GM12864 (cell line): ENCODE measurements at places on chromosomes 5 and 9.
A peak's percentile ranks its signal among the peaks of the same experiment; 100 is the strongest.

DNA sequence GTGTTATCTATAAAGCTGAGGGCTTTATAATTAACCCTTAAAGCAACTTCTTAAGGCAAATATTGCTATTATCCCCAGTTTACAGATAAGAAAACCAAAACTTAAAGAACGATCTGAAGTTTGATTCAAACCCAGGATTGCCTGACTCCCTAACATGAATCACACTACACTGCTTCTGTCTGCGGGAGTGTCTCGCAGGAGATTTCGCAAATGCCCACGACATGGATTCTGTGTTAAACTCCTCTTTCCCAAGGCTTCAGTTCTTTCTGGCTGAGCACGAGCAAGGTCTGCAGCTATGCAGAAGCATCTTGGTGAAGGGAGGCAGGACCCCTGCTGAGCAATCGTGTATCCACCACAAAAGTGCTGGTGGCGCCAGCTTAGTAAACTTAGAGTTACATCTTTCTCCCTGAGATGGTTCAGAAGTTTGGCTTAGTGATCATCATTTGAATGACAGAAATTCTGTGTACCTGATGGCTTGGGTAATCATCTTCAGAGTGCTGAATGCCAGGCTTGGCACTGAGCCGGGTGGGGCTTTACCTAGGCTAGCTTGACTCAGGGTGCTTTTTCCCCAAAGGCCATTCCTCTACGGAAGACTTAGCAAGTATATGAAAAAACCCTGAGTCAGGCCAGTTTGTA is 81.4 kb upstream of the PIK3R1 start:
- DNase-seq: no peak

DNA sequence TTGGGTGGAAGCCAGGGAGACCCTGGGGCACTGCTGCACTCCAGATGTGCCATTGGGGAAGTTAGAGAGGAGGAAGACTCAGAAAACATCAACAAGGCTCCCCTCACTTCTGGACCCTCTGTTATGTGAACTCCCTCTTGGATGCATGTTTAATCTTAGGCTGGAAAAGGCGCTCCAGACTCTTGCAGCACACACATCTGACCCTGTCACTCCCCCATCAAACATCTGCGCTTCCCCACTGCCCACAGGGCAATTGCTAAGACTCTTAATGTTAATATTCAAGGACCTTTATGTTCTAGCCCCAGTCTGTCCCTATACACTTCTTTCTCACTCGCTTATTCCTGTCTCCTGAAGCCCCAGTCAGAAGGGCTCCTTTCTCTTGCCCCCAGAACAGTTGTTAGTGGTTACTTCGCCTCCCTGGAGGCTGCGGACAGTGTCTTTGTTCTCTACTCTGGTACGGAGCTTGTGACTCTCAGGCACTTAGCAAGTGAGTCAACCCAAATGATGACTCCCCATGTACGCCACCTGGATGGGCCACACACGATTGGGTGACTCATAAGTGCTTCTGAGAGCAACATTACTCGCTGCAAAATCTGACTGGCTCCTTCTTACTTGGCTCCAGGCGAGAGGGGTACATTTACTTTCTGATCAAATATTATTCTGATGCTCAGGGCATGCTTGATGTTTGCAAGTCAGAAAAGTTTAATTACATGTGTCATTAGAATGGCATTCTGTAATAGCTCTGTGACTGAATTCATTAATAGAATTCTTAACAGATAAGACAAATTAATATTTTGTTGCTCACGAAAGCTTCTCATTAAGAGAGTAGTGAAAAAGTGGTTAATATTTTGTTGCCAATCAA is 193.6 kb downstream of the HSPA4 start:
- no peak for DNase-seq

- DNase-seq: no peak
Measured at GRCh38 chr5:147519380-147519779, 9.5 kb upstream of the DPYSL3 start.

DNA sequence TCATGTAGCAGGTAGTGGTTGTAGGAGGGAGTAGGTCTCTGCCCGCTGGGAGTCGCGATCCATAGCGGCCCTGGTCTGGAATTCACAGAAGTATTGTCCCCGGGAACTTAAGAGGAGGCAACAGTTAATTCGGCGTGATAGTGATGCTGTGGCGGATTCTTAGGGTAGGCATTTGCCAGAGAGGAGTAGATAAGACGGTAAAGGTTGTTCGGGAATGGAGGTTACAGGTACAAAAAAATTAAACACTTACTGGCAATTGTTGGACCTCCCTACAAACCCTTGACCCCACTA is 679 bp downstream of the SMC5 start:
- DNase-seq: no peak

DNA sequence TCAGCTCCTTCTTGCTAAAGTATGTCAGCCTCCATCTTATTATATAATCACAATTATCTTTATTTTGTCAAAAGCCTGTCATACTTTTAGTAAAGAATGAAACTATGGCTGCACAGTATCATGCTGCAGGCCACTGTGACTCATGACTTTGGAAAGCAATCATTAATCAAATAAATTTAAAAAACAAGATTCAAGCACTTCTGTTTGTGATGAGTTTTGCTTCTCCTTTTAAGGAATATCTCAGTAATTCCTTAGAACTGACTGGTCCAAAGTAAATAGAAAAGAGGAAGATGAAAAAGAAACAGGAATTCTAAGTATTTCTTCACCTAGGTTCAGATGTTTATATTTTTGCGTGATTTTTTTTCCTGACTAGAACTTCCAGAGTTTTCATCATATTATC is 83.1 kb downstream of the EDIL3 start:
- no peak for DNase-seq

- DNase-seq: no peak
Measured at GRCh38 chr9:121499427-121500164, at the start of gene GGTA1. TSS of gene GGTA1 (minus strand) at chr9:121499844. CDS start at chr9:121467922, 31,922 bp downstream.

DNA sequence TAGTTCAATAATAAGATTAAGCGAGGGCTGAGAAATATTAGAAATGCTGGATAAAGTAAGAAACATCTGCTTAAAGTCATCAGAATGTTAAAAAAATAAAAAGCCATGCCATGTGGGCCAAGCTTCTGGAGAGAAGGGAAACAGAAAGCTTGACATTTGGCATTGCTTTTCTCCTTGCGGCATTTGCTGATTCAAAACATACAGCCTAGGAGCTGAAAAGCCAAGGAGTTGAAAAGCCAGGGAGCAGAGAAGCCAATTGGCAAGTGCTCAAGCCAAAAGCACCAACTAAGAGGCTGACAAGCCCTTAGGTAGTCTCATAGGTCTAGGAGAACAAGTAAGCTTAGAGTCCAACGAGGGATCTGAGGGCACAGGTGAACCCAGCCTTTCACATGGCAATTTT is 754.3 kb downstream of the TLE4 start:
- DNase-seq: no peak

- no peak for DNase-seq
Measured at GRCh38 chr5:82384034-82384750, 106.0 kb upstream of the RPS23 start.

DNA sequence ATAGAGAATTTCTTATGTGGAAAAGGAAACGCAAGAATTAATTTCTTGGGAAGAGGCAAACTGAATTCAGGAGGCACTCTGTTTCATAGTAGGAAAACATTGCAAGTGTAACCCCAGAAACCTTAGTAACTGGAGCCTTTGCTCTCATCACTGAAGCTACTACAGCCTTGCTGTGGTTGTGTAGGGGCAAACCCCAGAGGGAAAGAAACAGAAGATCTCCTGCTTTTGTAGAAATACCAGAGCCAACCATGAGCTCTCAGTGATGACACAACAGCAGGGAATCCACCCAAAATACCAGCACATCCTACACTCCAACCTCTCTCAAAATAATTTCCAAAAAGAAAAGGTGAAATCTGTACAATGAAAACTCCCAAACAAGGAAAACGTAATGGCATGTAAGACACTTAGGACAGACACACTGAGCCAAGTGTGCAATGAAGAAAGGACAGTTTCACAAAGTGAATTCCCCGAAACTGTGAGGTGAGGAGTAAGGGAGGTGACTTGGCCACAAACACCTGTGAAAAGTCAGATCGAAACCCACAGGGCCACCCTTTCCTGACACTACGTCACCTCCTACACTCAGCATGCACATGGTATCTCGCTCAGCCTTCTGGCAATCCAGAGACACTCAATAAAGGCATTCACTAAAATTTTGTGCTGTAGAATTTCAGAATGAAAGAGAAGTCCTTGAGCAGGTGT is 8.5 kb upstream of the ACSL6 start:
- peak; percentile 83 for DNase-seq

DNA sequence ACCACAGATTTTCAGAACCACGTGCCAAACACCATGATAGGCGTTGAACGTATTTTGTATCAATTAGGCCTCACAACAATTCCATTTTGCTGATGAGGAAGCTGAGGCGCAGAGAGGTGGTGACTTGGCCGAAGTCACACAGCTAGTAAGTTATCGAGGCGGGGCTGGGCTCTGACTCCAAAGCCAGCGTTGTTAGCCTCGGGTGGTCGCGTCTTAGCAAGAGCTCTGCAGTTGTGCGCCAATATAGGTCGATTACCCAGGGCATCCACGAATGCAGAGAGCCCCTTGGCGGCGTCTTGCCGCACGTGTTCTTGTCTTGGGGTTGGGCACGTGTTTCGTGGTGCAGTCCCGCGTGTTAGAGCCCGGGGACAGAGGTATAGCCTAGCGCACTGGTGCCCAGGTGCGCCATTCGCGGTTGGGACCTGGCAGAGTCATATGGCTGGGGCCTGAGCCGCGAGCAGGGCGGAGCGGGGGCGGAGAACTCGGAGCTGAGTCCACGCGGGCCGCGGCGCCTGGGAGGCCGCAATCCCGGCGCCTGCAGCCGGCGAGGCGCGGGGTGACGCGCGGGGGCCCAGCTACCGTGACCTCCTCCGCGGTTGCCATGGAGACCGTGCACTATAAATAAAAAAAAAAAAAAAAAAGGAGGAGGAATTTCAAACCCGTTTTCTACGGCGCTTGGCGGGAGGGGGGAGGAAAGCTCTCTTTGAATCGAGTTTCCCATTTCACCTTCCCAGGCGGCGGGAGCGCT is 62.3 kb downstream of the CXXC5 start:
- DNase-seq: no peak

GRCh38 chr9:78510035-78510434 is 213.1 kb downstream of the PSAT1 start:
- DNase-seq: no peak

DNA sequence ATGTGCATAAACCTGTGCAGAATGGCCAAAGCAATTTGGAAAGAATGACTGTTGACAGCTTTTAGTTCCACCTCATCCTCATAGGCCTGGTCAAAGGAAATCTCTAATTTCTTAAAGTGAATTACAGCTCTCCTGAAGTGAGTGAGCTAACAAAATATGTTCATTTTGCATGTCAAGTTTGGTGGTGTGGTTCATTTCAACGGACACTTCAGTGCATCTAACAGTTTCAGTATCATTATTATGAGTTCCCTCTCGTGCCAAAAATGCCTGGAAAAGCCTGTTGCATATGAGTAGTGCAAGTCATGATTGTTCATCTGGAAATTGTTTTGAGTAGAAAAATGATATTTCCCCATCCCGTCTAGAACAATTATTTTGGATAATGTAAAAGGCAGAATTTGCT is 53.2 kb upstream of the HMHB1 start:
- DNase-seq: peak; percentile 69

- peak; percentile 67 for DNase-seq
Measured at GRCh38 chr9:111759762-111760639, 34.7 kb downstream of the SHOC1 start.

GRCh38 chr9:92488681-92489550 is 6.6 kb upstream of the ASPN start:
- DNase-seq: no peak

GRCh38 chr5:116970318-116970717 is 395.7 kb upstream of the SEMA6A start:
- DNase-seq: no peak

DNA sequence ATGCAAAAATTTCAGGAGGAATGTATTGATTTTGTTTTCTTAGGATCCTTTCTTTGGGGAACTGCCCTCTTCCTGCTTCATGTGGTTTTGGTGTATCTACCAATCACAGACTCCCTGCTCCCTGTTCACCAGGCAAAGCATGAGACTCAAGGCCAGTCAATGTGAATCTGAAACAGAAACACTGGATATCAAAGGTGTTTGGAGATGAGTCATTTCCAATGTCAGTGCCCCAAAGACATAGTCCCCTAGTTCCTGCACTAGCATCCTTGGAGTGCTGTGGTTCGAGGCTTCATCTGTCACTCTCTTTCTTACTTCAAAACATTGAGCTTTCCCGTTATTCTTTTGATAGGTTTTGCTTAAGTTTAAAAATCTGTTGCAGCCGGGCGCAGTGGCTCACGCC is 8.1 kb downstream of the PPP3R2 start:
- no peak for DNase-seq

- no peak for DNase-seq
Measured at GRCh38 chr9:113589890-113590289, 126.4 kb downstream of the RGS3 start.

- no peak for DNase-seq
Measured at GRCh38 chr9:4792054-4792571, 631 bp upstream of the RCL1 start.

DNA sequence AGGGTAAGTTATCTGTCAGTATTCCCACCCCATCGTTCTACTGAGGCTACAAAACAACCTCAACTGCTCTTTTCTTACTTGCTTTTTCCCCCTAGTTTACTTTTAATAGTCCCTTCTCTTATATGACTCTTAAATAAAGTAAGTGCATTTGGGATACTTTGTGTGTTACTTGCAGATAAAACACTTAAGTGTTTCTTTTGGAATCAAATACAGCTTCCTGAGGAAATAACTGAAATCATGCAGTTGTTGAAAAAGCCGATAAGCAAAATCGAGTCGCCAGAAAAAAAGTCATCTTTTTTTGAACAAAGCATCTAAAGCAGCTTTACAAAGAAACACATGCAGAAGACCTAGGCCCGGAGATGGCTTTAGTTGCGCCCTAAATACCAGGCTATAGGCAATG is 53.5 kb upstream of the EPB41L4A start:
- DNase-seq: no peak

GRCh38 chr5:148372166-148372725 is 11.5 kb upstream of the FBXO38 start:
- DNase-seq: no peak

DNA sequence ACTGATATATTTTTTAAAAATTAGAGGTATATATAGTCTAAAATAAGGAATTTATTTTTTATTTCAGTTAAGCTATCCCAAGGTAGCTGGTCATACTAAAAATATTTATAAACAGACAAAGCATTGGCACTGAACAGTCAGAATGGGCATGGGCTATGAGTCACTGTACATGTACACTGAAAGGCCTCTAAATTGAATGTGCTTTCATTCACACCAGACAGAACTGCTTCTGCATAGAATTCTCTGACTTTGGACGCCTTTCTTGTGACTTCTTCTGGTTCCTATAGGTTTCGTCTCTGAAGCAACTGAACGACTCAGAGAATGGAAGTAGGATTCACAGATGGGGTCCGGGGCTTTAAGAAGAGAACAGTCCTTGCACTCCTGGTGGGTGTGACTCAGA is 394.8 kb upstream of the MEF2C start:
- DNase-seq: no peak

- no peak for DNase-seq
Measured at GRCh38 chr5:138448070-138448469, 9.2 kb downstream of the REEP2 start.

DNA sequence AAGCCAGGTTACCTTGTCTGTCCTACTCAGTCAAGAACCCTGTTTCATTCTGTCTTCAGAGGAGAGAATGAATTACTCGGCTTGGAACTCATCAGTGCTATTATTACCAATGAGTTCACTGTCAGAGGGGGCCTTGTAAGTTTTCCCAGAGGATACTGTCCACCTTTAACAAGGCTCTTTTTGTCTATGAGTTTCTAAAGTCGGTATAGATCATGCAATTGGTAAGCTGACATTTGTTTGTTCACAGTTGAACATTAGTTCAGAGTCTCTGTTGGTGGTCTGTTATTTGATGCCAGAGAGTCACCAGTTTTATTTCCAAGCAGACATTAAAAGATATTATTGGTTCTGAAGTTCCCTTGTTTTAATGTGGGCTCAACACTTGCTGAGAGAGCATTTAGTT is 58.1 kb upstream of the DHFR start:
- no peak for DNase-seq
